T1000 (cell line): ENCODE measurements at places on chromosomes 1 and 21.

DNA sequence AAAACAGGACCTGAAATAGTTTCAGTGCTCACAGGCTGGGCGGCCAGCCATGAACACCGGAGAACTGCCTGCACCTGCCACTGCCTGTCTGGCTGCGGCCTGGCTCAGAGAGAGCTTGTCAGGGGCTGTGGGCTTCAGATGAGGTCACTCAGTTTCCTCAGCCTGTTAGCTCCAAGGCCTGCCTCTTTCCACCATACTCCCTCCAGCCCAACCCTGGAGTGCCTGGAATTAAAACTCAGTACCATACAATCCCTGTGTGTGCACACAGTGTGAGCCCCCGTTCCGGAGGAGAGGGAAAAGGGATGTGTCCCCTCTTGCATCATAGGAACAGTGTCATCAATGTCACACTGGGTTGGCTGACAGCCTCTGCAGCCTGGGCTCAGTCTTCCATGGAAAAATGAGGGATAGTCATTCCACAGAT, 16.2 kb downstream of the CACNA1S start:
- no peak for DNase-seq

DNA sequence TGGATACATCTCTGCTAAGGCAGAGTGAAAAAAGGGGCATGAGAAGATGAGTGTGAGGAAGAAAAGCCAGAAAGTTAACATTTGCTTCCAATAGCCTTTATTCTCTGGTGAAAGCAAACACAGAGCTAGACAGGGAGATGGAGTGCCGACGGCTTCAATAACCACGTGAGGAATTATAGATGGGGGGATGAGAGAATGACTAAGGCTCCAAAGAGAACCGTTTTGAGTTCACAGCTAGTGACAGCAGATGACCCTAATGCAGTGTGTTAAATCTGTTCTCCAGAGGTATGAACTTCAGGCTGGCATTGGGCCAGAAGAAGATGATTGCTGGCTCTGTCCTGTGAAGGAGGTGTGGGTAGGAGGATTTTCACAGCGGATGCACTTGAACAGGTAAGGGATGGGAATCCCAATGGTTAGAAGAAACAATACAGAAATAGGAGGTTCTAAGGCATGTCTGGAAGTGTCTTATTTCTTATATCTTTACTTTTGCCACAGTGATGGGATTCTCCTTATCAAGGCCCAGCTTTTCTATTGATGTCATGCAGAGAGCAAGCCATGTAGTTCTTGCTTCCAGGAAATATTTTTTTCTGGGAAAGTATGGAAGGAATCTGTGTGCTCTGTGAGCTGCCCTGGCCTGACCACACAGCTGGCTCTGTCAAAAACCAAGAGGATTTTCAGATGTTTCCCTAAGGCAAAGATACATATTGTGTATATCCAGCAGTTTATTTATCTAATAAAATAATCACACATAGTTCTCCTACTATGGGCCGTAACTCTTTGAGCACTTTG, 573.8 kb downstream of the LTN1 start:
- DNase-seq = no peak

DNA sequence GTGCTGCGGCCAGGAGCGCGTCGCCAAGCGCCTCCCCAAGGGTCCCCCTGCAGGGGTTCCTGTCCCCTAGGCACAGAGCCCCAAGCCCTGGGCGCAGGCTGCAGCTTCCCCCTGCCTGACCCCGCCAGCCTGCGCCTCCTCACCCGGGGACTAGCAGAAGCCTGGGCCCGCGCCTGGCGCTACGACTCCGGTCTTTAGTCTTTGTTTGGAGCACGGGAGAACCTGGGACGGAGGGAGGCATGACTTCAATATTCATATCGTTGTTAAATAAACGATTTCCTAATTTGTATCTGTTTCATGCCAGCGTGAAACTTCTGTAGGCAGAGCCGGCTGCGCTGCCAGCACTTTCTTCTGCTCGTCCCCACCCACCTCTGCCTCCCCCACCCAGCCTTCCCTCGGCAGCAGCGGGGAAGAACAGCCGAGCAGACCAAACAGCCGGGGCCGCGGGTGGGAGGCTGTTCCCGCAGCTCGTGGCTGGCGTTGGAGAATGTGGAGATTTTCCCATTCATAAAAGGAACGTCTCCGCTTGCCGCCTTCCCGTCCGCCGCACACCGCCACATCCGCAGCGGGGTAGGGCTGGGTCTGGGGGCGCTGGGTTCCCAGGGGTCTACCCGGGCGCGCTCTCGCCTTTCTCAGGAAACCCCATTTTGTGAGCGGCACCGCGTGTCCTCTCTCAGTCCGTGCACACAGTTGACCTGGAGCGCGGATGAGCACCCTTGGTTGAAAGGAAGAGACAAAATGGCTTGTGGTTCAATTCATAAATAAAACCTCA, 777 bp upstream of the TRIM67 start:
- DNase-seq = no peak

DNA sequence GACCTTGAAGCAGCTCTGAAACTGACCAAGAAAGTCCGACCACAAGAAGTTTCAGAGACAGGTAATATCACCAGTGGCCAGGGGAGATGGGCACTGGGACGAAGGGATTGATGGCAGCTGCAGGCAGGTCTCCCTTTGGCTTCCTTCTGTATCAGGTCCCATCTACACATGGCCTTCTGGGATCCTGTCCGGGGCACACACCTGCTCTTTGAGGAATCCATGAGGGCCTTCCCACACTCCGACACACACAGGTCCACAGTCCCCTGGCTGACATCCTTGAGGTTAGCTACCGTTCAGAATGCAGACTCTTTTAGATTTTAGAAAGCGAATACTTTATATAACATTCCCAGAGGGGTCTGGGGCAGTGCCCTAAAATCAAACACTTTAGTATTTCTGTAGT, 26.5 kb upstream of the TMEM125 start:
- no peak for DNase-seq

DNA sequence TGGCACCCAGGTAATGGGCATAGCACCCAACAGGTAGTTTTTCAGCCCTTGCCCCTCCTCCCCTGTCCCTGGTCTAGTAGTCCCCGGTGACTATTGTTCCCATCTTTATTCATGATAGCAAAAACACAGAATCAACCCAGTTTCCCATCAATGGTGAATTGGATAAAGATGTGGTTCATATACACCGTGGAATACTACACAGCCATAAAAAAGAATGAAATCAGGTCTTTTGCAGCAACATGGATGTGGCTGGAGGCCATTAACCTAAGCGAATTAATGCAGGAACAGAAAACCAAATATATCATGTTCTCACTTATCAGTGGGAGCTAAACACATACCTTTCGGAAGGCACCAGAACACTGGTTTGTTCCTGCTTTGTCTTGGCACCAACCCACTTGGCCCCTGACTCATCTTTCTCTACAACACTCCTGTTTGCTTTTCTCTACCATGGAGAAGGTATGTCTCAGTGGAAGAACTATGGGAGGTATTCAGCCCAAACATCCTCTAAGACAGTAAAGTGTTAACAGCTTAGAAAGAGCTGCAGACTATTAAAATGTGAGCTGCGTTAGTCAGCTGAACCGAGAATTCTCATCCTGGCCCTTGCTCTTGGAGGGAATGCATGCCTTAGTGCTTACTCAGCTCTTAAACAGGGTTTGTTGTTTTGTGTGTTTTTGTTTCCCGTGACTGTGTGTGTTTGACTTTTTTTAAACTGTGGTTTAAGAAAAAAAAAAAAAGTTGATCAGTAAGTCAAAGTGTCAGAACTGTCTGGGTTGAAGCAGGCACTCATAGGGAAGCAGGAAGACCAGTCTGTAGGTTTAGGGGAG, 203.0 kb downstream of the TOMM20 start:
- peak; percentile 70 for DNase-seq
